ENCODE measurements at places on chromosomes 16 and 17.

DNA sequence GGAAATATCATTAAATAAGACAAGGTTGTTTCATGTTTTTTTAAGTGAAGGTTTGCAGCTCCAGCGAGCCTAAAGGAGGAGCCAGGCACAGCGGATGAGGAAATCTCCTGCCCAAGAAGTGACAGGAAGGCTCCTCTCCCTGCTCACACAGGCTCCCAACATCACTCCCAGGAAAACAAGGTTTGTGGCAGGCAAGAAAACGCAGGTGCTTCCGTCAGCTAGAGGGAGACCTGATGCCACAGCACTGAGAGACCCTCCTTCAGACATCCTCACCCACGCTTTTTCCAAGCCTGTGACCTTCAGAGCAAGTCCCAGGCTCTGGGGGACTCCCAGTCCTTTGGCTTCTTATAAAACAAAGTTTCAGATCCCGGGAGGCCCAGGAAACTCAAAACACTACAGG lies 89.7 kb downstream of the ZNF423 start:
- DNase-seq = no peak

DNA sequence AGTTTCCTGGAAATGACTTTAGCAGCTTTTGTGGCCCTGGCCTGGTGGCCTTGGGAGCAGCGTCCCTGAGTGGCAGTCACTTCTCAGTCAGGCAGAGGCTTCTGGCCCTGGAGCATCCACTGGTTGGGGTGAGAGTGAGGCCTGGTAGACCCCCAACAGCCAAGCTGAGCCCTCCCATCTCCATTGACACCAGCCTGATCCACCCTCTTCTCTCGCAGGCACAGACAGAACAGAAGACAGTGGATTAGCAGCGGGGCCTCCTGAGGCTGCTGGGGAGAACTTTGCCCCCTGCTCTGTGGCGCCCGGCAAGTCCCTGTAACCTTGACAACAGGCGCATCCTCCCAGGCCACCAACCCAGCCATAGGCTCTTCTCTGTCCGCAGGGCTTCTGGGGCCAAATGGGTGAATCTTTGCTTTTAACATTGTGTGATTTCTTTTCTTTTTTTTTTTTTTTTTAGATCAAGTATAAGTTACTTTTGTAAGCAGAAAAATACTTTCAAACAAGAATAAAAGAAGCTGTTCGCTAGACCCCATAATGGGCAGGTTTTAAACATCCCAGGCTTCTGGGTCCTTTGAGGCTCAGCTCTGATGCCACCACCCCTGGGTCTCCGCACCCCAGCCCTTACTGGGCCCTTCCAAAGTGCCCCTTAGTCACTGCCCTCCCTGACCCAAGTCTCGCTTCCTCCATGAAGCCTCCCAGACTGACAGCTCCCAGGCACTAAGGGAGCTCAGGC lies 12.7 kb upstream of the FLYWCH1 start:
- no peak for DNase-seq

DNA sequence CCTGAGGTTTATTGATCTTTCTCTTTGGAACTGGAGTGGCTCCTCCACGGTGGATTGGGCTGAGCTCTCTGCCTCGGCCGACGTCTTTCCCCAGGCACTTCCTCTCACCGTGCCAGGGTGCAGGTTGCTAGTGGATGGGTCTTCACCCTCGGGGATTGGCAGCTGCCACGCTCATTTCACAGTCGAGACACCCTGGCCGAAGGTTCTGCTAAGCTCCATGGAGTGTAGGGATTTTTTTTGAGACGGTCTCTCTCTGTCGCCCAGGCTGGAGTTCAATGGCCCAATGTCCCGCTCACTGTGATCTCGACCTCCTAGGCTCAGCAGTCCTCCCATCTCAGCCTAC lies 280.8 kb downstream of the SEC14L1 start:
- DNase-seq = no peak

DNA sequence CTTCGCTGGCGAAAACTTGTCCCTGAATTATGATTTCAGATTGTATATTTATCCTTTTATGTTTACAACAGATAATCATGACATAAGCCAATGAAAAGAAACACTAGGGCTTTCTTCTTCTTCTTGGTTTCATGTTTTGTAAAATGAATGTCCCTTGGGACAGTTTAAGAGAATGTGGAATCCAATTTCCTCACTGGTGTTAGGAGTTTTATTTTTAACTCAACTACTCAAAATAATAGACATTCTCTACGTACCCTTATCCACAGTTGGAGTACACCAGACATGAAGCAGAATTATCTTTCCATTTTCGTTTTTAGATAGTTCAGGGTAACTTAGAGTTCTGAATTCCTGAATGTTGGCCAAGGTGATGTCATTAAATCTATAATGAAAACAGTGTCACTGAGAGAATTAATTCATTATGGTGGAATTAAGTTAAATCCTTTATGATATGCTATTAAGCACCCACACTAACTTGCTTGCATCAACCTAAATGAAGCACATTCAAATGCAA lies 43.4 kb downstream of the IRX6 start:
- no peak for DNase-seq

DNA sequence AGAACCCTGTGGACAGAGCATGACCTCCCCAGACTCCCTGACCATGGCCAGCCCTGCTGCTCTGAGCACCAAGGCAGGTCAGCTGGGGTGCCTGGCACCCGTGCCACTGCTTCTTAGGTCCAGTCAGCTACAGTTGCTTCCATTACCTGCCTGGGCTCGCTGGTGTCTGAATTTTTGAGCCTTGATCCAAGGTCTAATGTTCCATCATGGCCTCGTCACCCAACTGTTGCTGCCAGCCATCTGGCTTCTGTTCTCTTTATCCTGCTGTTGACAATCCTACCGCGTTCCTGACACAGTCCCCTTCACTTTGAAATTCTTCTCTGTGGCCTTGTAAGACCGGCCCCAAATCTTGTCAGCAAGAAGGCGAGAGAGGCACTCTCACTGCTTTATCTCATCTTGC lies 16.7 kb downstream of the GLYR1 start:
- DNase-seq = no peak

- DNase-seq = no peak
These were observed 939 bp downstream of the CORO6 start for GRCh38 chr17:29621751-29622194.

GRCh38 chr16:25064937-25065336 lies 46.6 kb upstream of the LCMT1 start:
- no peak for DNase-seq

DNA sequence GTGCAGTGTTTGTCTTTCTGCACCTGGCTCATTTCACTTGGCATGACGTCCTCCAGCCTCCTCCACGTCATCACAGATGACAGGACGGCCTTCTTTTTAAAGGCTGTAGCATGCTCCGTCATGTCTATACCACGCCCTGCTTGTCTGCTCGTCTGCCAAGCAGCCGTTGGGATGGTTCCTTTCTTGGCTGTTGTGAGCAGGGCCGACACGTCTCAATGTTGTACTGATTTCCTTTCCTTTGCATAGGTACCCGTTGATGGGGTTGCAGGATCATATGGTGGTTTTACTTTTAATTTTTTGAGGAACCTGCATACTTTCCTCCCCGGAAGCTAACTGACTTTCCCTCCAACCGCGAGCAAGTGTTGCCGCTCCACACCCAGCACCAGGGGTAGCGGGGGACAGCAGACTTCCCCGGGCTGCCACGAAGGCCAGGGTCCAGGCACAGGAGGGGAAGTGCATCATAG lies 212.2 kb upstream of the ZNF469 start:
- no peak for DNase-seq

DNA sequence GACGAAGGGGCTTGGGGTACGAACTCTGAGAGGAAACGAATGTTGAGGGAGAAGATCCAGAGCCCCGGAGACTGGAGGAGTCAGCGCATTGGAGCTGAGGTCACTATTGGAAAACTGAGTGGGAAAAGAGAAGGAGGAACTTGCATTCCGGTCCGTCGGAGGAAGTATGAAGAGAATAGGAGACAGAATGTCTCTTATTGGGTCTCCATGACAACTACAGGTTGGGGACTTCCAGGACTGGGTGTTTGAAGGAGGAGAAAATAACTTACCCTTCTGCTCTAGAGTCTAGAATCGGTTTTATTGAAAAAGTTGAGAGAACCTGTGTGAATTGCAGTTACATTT lies 537 bp downstream of the GOSR1 start:
- DNase-seq = no peak

DNA sequence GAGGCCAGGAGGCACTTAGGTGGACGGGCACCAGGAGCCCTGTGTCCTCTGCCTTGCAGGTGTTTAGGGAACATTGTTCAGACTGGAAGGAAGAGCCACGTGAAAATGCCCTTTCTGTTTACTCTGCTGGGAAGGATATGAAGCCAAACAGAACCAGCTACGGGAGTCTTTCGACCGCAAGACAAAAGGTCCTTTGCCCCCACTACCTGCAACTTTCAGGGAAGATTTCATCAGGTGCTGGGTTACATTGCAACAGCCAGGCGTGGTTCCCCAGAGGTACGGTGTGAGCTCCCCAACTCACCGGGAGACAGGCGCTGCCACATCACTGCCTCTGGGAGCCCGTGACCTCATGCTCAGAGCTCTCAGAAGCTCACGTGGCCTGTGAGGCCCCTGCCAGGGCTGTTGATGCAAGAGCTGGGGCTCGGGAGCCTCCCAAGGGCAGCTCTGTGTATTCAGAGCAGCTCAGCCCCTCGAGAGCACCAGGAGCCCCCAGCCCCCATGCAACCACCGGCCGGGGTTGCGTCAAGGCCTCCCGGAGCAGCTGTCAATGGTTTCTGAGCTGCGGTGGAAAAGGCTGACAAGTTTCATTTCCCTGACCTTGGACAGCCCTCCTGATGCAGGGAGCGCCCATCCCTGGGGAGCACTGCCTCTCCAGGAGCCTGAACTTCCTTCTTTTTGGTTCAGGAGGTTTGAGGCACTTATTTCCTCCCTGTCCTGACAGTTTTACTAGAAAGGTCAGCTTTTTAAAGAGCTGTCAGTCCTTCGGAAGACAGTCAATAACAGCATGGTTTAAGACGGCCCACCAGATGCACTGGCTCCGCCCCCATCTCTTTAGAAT lies 42.1 kb downstream of the TBC1D16 start:
- DNase-seq = peak; percentile 81

- DNase-seq = no peak
These were observed 482 bp upstream of the SSH2 start for GRCh38 chr17:29930409-29931010.

GRCh38 chr16:80836846-80837245 lies 32.4 kb upstream of the CDYL2 start:
- DNase-seq = no peak

- no peak for DNase-seq
These were observed 143.1 kb downstream of the GSG1L start for GRCh38 chr16:27920391-27920891.

DNA sequence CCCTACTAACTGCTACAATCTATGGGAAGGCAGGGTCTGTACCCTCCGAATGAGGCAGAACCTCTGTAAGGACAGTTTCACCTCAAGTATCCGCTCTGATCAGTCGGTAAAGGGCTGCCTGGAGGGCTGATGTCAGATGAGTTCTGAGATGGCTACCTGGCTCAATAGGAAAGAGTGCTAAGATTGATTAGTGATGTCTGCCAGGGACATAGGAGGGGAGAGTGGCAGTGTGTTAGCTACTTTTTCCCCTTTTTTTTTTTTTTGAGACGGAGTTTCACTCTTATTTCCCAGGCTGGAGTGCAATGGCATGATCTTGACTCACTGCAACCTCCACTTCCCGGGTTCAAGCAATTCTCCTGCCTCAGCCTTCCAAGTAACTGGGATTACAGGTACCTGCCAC lies 39.1 kb upstream of the CDC42EP4 start:
- DNase-seq = no peak

DNA sequence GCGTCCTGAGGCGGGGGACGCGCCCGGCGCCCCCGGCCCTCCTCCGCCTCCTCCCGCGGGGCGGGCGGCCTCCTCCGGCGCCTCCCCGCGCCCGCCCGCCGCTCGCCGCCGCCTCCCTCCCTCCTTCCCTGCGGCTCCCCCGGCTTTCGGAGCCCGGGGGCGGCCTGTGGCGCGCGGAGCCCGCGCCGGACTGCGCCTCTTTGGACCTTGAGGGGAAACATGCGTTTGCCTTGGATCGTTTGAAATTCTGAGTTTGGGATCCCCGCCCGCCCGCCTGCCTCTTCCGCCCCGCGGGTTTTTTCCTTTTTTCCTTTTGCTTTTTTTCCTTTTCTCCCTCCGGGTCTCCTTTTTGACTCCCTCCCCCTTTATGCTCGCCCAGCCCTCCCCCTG lies 390 bp downstream of the ZNRF1 start:
- DNase-seq = peak; percentile 27

DNA sequence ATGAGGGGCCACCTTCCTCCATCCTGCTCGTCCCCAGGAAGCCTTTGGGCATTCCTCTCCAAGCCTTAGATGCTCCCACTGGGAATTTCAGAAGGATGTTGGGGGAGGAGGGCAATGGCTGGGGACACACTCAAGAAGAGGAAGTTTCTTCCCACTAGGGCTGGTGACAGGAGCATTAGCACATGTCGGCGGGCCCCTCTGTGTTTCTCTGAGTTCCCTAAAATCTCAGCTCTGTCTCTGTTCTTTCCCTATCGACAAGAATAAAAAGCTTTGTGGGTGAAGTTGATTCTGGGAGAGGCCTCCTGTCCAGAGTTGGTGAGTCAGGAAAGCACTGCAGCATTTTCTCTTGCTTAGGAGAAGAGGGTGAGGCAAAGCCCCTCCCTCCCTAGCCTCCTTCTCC lies 19.7 kb upstream of the C17orf107 start:
- no peak for DNase-seq

- no peak for DNase-seq
These were observed 101.2 kb downstream of the PHKB start for GRCh38 chr16:47562366-47562765.

DNA sequence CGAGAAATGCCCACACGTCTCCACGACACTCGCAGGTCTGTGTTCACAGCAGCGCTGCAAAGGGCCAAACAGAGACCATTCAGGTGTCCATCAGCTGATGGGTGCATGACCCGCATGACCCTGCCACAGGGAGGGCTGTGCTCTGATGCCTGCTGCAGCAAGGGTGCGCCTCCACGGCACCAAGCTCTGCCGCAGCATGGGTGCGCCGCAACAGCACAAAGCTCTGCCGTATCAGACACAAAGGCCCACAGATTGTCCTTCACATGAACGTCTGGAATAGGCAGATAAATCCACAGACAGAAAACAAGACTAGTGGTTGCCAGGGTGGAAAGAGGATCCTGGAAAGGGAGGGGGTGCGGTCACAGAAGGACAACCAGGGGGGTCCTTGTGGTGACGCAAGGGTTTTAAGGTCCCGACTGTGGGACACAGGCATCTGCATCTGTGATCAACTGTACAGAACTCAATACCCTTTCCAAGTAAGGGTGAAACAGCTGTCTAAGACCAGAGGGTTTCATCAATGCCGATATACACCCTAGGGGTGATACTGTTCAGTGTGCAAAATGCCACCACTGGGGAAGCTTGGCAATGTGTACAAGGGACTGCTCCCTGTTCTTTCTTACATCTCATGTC lies 121.0 kb downstream of the ANKRD11 start:
- no peak for DNase-seq

GRCh38 chr17:40058865-40059264 lies 3.9 kb upstream of the THRA start:
- no peak for DNase-seq

DNA sequence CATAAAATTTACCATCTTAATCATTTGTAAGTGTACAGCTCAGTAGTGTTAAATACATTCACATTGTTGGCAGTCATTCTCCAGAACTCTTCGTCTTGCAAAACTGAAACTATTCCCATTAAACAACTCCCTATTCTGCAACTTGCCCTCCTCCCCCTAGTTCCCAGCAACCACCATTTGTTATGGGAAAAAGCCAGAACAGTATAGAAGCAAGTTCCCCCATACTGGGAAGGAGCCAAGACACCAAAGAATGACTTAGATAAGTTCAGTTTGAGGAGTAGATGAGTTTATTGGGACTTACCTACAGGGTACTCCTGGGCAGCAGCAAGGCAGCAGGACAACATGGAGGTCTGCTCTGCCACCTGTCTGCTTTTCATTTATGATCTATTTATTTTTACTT lies 39.3 kb upstream of the TEKT1 start:
- no peak for DNase-seq

Data from activated CD4-positive, alpha-beta T cell treated with anti-CD3 and anti-CD28 coated beads for 48 hours (primary cell).